ENCODE measurements at places on chromosomes 7 and 10.
A peak's percentile ranks its signal among the peaks of the same experiment; 100 is the strongest.

- no peak for DNase-seq
These were observed 104.6 kb upstream of the DNAJB12 start for GRCh38 chr10:72459301-72459700.

DNA sequence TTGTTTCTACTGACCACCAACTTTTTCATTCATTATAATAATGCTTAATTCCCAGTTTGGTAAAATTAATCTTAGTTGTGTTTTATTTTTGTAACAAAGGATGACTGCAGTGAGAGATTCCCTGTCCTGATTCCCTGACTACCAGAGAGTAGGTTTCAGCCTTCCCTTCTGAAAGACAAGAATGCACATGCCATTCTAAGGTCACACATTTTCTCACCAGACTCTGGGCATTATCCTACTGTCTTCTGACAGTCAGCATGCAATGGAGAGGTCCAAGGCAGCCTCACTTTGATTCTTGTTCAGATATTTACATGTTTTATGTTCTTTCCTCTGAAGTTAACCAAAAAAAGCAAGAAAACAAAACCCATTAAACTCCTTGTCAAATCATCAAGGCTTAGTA, 372.7 kb upstream of the CDC14C start:
- no peak for DNase-seq

- DNase-seq: no peak
These were observed 54.5 kb downstream of the WDR37 start for GRCh38 chr10:1110674-1111119.

GRCh38 chr7:86664486-86664885, 20.8 kb downstream of the GRM3 start:
- no peak for DNase-seq

GRCh38 chr10:23695825-23696420, 257.0 kb downstream of the OTUD1 start:
- no peak for DNase-seq

- no peak for DNase-seq
These were observed 22.6 kb downstream of the CALCR start for GRCh38 chr7:93551931-93552330.

DNA sequence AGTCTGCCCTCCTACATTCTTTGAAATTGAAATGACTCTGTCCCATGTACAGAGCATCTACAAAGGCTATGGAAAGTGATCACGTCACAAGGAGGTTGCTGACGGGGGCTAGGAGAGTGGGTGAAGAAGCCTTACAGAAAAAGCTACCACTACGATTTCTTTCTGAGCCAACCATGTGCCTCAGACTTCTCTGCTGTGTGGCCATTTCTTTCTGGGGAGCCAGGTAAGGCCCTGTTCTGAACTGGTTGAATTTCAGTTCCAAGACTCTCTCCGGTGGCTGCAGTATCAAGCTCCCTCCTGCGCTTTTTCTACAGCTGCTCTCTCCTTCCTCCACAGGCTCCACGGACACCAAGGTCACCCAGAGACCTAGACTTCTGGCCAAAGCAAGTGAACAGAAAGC, 112.5 kb upstream of the PRSS1 start:
- no peak for DNase-seq

- no peak for DNase-seq
These were observed 4.6 kb downstream of the SH2B2 start for GRCh38 chr7:102291056-102291915.

- DNase-seq: no peak
These were observed 69.6 kb downstream of the CYP26A1 start for GRCh38 chr10:93143281-93143680.

DNA sequence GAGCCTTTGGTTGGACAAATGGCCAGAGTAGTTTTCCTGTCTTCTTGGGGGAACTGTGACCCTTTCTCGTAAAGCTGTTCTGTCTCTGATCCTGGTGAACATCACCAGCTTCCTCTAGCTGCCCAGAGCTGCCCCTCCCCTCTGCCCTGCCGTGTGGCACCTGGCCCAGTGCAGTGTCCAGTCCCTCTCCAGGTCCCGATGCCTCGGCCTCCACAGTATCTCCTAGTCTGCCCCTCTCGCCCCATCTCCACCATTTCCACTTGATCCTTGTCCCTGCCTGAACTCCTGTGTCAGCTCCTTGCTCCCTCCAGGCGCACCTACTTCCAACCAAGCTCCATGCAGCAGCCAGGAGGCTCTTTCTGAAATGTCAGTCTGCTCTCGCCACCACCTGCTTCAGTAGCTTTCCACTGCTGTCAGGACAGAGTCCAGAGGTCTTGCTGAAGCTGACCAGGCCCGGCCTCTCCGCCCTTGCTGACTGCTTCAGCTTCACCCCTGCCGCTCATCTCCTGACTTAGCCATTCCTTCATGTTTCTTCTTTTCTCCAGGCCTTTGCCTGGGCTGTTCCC, 133.6 kb downstream of the GRK5 start:
- no peak for DNase-seq

- no peak for DNase-seq
These were observed 96.8 kb upstream of the LSM8 start for GRCh38 chr7:118087126-118087525.

GRCh38 chr10:72612203-72612826, 13.6 kb downstream of the MICU1 start:
- no peak for DNase-seq

- no peak for DNase-seq
These were observed 134.6 kb upstream of the MGMT start for GRCh38 chr10:129332476-129332875.

- DNase-seq: no peak
These were observed 137.0 kb downstream of the PTPRN2 start for GRCh38 chr7:158450476-158451124.

DNA sequence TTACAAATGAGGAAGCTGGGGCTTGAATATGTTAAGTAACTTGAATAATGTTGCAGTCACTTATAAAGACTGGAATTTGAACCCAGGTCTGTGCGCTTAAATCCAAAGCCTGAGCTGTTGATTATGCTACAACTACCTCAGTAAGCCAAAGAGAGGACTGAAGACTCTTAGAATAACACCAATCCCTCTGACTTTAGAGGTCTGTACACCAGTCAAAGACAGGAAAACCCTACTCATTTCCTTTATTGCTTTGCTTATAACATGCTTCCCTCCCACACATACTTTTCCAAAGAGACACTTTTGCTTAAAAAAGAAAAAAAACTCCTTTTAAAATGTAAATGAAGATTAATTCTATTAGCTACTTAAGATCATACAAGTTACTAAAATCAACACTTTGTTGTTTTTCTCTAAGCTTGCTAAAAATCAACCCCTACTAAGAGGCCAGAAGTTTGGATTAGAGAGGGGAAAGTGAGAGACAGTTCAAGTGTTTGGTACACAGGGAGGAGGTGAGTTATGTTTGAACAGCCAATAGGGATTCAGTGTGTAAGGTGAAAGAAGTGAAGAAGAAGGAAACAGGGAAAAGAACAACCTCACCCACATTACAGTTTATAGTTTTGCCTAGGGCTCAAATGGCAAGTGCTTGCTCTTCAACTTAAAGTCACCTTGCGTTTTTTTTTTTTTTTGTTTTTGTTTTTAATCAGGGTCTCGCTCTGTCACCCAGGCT, 74.8 kb downstream of the MDH2 start:
- no peak for DNase-seq

- DNase-seq: no peak
These were observed 662.7 kb upstream of the POT1 start for GRCh38 chr7:125592331-125592730.

GRCh38 chr10:74058071-74058470, 60.2 kb downstream of the VCL start:
- no peak for DNase-seq

- no peak for DNase-seq
These were observed 290.6 kb upstream of the GHITM start for GRCh38 chr10:83848677-83849076.

DNA sequence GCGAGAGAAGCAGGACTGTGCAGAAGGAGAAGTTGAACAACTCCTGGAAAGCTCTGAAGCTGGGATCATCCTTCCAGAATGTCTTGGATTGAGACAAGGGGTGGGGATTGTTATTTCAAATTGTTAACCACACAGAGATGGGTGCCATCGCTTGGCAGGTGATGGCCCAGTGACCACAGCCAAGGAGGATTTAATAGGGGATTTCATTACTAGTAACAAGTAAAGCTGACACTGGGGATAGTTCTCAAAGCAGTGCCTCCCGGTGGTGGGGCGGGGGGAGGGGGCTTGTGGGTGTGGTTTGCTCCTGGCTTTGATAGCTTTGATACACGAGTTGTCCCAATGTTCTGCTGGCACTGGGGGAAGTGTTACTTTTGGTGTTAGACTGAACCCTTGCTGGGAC, 59.2 kb downstream of the ZNF503 start:
- no peak for DNase-seq

GRCh38 chr7:15723841-15724240, 37.4 kb upstream of the MEOX2 start:
- DNase-seq: no peak

GRCh38 chr7:22002726-22003125, 57.0 kb upstream of the CDCA7L start:
- no peak for DNase-seq

DNA sequence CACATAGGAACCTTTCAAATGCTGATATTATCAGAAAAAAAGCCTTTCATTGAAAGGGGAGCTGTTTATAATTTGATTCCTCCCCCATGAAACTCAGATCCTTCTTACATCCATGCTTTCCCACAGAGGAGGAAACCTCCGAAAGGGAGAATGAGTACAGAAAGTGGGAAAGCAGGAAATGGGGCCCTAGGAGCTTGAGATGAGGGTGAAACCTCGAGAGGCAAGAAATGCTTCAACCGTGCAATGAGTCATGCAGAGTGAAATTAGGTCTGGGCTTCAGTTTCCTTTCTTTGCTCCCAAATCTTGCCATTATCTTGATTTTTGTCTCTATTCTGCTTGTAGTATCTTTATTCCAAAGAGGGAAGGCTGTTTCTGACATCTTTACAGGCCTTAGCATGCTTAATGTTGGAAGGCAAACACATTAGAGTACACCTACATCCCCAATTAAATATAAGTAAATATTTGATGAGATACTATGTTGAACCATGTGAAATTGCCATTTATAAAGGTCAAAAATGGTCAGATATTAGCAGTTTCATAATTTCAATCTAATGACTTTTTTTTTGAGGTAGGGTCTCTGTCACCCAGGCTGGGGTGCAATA, 79.1 kb downstream of the NAMPT start:
- DNase-seq: no peak

GRCh38 chr10:5684971-5685763, 529 bp downstream of the TASOR2 start:
- peak; percentile 33 for DNase-seq

GRCh38 chr7:25260862-25261494, 32.7 kb upstream of the NPVF start:
- DNase-seq: no peak

GRCh38 chr7:155281398-155281969, 16.2 kb upstream of the INSIG1 start:
- DNase-seq: no peak

DNA sequence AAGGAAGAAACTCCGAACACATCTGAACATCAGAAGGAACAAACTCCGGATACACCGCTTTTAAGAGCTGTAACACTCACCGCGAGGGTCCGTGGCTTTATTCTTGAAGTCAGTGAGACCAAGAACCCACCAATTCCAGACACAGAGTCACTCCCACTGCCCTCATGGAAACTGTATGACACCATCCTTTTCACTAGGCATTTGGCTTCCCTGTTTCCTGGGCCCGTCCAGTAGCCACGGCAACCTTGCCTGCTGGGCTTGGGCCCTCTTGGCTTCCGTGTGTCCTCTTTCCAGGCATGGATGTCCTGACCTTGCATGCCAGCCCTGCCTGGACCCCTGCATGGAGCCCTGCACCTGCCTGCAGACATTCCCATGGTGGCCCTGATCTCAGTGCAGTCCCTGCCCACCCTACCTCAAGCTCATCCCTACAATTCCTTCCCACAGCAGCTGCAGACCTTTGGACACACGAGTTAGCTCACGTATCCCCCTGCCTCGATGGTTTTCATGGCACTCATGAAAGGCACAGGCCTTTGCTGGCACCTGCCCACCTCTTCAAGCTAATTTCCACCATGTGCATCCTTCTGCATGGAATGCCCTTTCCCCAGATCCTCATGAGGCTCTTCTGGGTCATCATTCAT, 6.7 kb downstream of the SH2D4B start:
- DNase-seq: no peak

GRCh38 chr7:4766666-4767519, 8.5 kb upstream of the AP5Z1 start:
- no peak for DNase-seq

DNA sequence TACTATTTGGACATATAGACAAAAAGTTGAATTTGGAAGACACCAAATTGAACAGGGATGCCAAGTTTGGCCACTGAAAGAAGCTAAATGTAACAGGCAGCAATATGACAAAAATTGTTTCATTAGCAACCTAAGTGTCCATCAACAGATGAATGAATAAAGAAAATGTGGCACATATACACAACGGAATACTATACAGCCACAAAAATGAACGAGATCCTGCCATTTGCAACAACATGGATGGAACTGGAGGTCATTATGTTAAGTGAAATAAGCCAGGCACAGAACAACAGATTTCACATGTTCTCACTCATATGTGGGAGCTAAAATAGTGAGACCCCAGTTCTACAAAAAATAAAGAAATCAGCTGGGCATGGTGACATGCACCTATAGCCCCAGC, 43.8 kb downstream of the NEBL start:
- DNase-seq: no peak

- DNase-seq: no peak
These were observed 2.5 kb upstream of the MACC1 start for GRCh38 chr7:20219446-20220292.

GRCh38 chr7:152338561-152338960, 97.2 kb downstream of the KMT2C start:
- DNase-seq: no peak

DNA sequence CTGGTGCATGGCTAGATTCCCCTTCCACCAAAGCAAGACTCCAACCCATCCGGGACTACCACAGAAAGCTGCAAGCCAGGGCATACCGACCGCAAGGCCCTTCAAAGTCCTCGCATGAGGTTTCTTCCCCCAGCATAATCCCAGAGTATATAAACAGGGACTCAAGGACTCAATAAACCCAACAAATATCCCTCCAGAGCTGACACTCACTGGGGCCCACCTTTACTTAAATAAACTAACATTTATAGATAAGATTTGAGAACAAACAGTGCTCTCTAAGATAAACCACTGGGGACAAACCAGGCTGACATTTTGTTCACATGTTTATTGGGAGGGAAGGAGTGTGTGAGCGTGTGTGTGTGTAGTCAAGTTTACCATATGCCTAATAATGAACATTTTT, 138.2 kb downstream of the ADAM12 start:
- DNase-seq: no peak

DNA sequence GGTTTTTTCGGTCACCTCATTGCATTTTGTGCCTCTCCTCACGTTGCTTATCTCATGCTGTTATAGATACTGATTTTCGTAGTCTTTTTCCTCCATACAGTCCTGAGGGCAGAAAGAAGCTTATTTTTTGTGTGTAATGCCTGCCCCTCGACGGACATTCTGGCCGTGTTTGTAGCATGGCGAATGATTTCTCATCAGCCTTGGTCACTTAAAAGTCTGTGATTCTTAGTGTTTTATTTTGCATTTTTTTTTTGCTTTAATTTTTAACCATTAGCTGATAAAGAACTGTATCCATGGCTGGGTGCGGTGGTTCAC, 469 bp upstream of the NOC3L start:
- no peak for DNase-seq
